ENCODE measurements at places on chromosomes 11 and 22. TPM values are rescaled to one million over a fixed set of nuclear protein-coding genes. Genes with fewer than 3 reads are reported as not detected.

The CCDC89 gene
- 9.2 TPM for total RNA-seq

DNA sequence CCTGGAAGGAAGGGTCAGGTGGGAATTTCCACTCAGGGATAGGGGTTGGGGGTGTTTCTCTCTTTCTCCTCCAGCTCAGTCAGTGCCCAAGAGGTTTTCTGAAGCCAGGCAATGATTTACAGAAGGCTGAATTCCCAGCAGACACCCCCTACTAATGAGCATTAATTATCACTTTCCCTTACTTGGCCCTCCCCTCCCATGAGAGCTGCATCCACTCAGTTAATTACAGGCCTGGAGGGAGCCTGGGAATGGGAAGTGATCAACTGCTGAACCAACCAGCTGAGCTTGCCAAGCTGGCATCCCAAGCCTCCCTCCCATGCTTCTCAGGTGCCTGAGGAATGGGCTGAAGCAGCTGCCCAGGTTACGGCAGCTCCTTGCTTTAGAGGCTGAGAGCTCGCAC is 992 bp downstream of the LGALS12 start:
- no peaks in the 10 kb centered on the region for H3K27me3 ChIP-seq
- no peak for DNase-seq
- no peaks in the 10 kb centered on the region for H3K4me1 ChIP-seq
- H3K4me3 ChIP-seq = no peak overlapping the region

- H3K27me3 ChIP-seq = no peaks in the 10 kb centered on the region
- DNase-seq = no peak
- no peak overlapping the region for H3K4me3 ChIP-seq
- no peaks in the 10 kb centered on the region for H3K36me3 ChIP-seq
- H3K27ac ChIP-seq = no peak overlapping the region
- H3K4me1 ChIP-seq = no peaks in the 10 kb centered on the region
These were observed 39.6 kb downstream of the CSNK2A3 start for GRCh38 chr11:11313426-11313825.

DNA sequence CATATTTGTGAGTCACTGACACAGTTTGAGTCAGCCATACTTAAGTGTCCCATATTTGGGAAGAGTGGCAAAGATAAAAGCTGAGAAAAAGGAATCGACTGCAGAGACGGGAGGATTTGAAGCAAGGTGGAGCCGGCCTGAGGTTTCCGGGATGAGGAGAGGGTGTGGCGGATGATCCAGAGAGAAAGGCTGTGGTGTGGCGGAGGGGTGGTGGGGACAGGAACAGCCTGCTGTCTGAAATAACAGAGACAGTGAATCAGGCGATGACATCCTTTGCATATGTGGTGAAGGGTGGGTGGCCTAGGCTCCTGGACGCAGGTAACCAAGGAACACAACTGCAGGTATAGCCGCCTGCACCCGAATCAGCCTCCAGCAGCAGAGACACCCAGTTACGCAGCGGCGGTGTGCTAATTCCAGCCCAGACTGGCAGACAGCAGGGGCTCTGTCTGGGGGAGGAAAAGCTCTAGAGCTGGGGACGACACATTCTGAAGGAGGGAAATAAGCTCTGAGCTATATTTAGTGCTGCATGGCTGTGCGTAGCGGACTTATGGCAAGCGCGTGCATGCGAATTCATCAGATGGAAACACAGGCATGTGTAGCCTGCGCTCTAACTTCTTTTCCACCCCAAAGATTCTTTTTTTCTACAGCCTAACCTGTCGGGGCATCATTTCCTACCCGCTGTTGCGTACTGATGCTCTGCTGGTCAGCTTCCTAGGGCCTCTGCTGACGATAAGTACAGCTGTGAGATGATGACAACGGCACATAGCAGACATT is 62.7 kb upstream of the BARX2 start:
- no peak overlapping the region for H3K27ac ChIP-seq
- no peak overlapping the region for H3K4me3 ChIP-seq
- no peaks in the 10 kb centered on the region for H3K27me3 ChIP-seq
- DNase-seq = no peak

- no peak for DNase-seq
- H3K4me3 ChIP-seq = no peak overlapping the region
- H3K27ac ChIP-seq = no peak overlapping the region
These were observed 71.4 kb downstream of the SLC1A2 start for GRCh38 chr11:35347921-35348331.

All from Peyer's patch (tissue), 4 donors.